A549 treated with dexamethasone at 1 μM for 4 hours (cell line): ENCODE measurements at places on chromosomes 6 and 20. TPM values are rescaled to one million over a fixed set of nuclear protein-coding genes. Genes with fewer than 3 reads are reported as not detected.

The MYL9 gene
- 15.0 to 26.4 TPM (median 21.3 TPM) in 5 replicates for total RNA-seq

The FOXP4 gene
- total RNA-seq = 15.2 to 29.4 TPM (median 28.6 TPM) in 5 replicates

The FRK gene
- total RNA-seq = 1.1 to 2.0 TPM (median 1.6 TPM) in 5 replicates

The SPATA25 gene
- total RNA-seq = 0.34 to 0.57 TPM (median 0.49 TPM) in 4 of 5 replicates, not detected in the other

The PSORS1C2 gene
- total RNA-seq = 0.09 TPM in 1 of 5 replicates, not detected in the others

The MYCT1 gene
- total RNA-seq = 0.09 TPM in 1 of 5 replicates, not detected in the others

The TFAP2C gene
- 11.1 to 14.9 TPM (median 12.9 TPM) in 5 replicates for total RNA-seq

The CTAGE9 gene
- total RNA-seq = not detected in 5 replicates

The HCRTR2 gene
- not detected in 5 replicates for total RNA-seq

The RAB44 gene
- total RNA-seq = 0.04 to 0.05 TPM (median 0.04 TPM) in 5 replicates

The TRAPPC3L gene
- total RNA-seq = not detected in 5 replicates

The DNAH8 gene
- total RNA-seq = not detected in 5 replicates

The BTN1A1 gene
- not detected in 5 replicates for total RNA-seq

The ASF1A gene
- 7.5 to 9.9 TPM (median 7.7 TPM) in 5 replicates for total RNA-seq

The SLC17A4 gene
- 0.02 TPM in 1 of 5 replicates, not detected in the others for total RNA-seq

The PRSS35 gene
- 0.06 to 0.16 TPM (median 0.08 TPM) in 5 replicates for total RNA-seq

The PSMB9 gene
- 15.3 to 22.0 TPM (median 17.4 TPM) in 5 replicates for total RNA-seq

The MAK gene
- total RNA-seq = 0.11 to 0.16 TPM (median 0.15 TPM) in 5 replicates

The MAS1L gene
- total RNA-seq = not detected in 5 replicates

The LINC00237 gene
- not detected in 5 replicates for total RNA-seq

The SMIM26 gene
- total RNA-seq = 115 to 166 TPM (median 117 TPM) in 5 replicates

The PRR3 gene
- 13.3 to 18.8 TPM (median 18.4 TPM) in 5 replicates for total RNA-seq

The DOK5 gene
- not detected in 5 replicates for total RNA-seq

The COL9A3 gene
- total RNA-seq = 0.41 to 0.74 TPM (median 0.60 TPM) in 5 replicates

The DPPA5 gene
- not detected in 5 replicates for total RNA-seq

The OR11A1 gene
- not detected in 5 replicates for total RNA-seq

The SEMG1 gene
- total RNA-seq = 0.05 TPM in 1 of 5 replicates, not detected in the others

The BPIFB2 gene
- not detected in 5 replicates for total RNA-seq

The CST4 gene
- not detected in 5 replicates for total RNA-seq

The COL10A1 gene
- total RNA-seq = 0.03 to 0.05 TPM (median 0.05 TPM) in 3 of 5 replicates, not detected in the others

The CD24 gene
- total RNA-seq = 238 to 374 TPM (median 349 TPM) in 5 replicates

The COL19A1 gene
- not detected in 5 replicates for total RNA-seq

The ELOVL2 gene
- total RNA-seq = 5.5 to 7.6 TPM (median 6.9 TPM) in 5 replicates

The ANGPT4 gene
- total RNA-seq = 0.02 to 0.04 TPM (median 0.03 TPM) in 4 of 5 replicates, not detected in the other

The ZBTB9 gene
- total RNA-seq = 10.7 to 12.4 TPM (median 12.1 TPM) in 5 replicates

The OR2H1 gene
- total RNA-seq = not detected in 5 replicates

The ARHGAP18 gene
- 4.5 to 7.5 TPM (median 5.3 TPM) in 5 replicates for total RNA-seq

The SUMO4 gene
- not detected in 5 replicates for total RNA-seq

The SS18L1 gene
- total RNA-seq = 5.2 to 10.1 TPM (median 8.5 TPM) in 5 replicates

The BICRAL gene
- total RNA-seq = 2.5 to 3.7 TPM (median 3.2 TPM) in 5 replicates

The TREM1 gene
- 0.12 to 0.54 TPM (median 0.25 TPM) in 5 replicates for total RNA-seq

The CPXM1 gene
- 0.04 TPM in 2 of 5 replicates, not detected in the others for total RNA-seq

The RAD21L1 gene
- not detected in 5 replicates for total RNA-seq

The LGSN gene
- 1.9 to 3.7 TPM (median 2.7 TPM) in 5 replicates for total RNA-seq

The ECT2L gene
- total RNA-seq = not detected in 5 replicates

The TRIM15 gene
- total RNA-seq = not detected in 5 replicates

The LTB gene
- total RNA-seq = 0.20 to 0.46 TPM (median 0.32 TPM) in 5 replicates

The CDSN gene
- total RNA-seq = 0.04 to 0.08 TPM (median 0.06 TPM) in 4 of 5 replicates, not detected in the other

The ALDH8A1 gene
- 0.06 to 0.22 TPM (median 0.15 TPM) in 5 replicates for total RNA-seq

The UBE2J1 gene
- total RNA-seq = 14.2 to 16.8 TPM (median 16.0 TPM) in 5 replicates

The TRIM31 gene
- total RNA-seq = 0.69 to 0.76 TPM (median 0.70 TPM) in 5 replicates

The TBCC gene
- total RNA-seq = 14.8 to 16.7 TPM (median 16.0 TPM) in 5 replicates

The CABLES2 gene
- total RNA-seq = 4.7 to 7.2 TPM (median 6.5 TPM) in 5 replicates

The MOG gene
- not detected in 5 replicates for total RNA-seq
